ENCODE measurements at places on chromosomes 5 and 9.

DNA sequence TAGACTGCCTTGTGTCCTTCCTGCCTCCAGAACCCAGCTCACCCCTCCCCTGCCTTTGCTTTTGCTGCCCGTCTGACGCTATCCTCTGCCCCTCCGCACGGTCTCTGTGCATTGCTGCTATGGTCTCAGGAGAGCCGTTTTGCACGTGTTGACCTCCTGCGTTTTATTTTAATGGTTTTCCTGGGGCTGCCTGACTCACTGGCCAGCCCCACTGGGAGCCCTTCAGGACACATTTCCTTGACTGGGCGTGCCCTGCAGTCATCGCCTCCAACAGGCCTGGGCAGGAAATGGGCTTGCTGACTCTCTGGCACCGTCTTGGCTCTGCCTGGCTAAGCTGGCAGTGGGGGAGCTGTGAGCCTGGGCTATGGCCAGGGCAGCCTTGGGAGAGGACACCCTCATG lies 17.9 kb upstream of the ASS1 start:
- peak; percentile 94 for DNase-seq

DNA sequence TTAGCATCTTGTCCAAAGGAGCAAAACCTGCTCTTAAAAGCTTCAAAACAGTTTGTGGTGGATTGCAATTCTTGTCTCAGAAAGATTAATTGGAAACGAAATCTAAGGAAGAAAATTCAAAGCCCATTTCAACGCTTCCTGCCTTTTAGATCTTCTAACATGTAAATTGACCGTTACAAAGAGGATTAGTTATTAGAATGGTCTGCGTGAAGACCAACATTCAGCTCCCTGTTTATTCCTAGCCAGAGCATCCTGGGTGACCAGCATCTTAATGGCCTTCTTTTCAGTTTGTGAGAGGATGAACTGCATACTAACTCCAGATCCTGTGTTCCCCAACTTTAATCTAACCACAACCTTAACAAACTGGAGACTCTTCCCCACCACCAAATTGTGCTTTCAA lies 109.9 kb upstream of the SLC1A3 start:
- DNase-seq: no peak

DNA sequence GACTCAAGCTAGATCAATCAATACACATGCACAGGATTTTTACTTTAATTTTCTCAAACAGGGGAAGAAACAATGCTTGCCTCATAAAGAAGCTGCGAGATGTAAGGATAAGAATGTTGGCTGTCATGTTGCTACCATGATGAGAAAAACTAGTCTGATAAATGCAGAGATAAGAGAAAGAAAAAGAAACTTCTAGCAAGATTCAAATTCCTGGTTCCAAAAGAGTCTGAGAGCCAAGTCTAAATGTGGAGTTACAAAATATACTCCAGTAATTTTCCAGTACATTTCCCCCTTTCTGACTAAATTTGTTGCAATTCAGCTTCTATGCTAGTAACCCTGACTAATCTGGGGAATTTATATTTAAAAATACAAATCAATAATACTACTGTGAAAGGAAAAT lies 10.4 kb upstream of the ANXA1 start:
- DNase-seq: no peak

DNA sequence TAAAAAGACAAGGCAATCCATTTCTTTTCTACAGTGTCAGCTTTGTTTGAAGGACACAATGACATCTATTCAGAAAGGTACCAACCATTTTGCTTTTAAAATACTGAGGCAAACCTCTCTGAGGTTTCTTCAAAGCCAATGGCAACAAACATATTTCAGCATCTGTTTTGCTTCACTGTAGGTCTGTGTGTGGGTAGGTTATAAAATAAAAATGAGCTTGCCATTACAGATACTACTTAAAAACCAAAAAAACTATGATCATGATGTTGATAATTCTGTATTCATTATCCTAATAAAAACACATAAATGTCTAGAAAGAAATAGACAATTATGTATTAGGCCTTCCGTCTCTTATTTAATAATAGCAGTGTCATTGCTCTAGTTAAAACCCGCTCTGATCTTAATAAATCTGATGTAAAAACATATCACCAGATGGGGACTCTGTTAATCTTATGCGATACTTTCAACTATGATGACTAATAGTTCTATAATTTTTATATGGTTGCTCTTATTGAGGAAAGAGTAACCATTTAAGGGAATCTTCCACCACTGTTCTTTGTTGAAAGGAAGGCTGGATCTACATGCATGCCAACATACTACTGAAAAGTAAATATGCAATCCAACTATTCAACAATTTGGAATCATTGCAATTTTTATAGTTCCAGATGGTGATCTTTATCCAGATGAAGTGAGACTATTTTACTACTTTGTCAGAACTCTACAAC lies 647.2 kb downstream of the PDE4D start:
- peak; percentile 26 for DNase-seq

DNA sequence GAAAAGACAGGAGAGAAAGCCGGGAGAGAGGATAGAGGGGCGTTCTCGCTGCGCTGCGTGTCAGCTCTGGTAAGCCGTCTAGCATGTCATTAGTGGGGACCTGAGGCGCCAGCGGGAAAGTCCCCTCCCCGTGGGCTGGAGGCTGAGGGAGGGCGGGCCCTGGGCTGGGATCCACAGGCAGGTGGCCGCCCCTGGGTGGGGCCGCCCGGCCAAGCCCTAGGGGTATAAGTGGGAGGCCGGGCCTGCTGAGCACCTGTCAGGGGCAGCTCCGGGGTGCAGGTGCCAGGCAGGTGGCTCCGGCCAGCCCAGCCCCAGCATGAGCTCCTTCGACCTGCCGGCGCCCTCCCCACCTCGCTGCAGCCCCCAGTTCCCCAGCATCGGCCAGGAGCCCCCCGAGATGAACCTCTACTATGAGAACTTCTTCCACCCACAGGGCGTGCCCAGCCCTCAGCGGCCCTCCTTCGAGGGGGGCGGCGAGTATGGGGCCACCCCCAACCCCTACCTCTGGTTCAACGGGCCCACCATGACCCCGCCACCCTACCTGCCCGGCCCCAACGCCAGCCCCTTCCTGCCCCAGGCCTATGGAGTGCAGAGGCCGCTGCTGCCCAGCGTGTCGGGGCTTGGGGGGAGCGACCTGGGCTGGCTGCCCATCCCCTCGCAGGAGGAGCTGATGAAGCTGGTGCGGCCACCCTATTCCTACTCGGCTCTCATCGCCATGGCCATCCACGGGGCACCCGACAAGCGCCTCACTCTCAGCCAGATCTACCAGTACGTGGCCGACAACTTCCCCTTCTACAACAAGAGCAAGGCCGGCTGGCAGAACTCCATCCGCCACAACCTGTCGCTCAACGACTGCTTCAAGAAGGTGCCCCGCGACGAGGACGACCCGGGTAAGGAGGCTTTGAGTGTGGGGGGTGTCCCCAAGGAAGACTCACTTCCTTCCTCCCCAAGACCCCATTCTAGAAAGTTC lies at the start of gene FOXI1:
Gene FOXI1, plus strand, starts transcription at position 256 of the 970 bp plus-strand sequence. Its CDS starts 61 bp downstream, at position 317.
- DNase-seq: no peak

GRCh38 chr9:88874391-88874790 lies 116.9 kb upstream of the S1PR3 start:
- peak; percentile 61 for DNase-seq

DNA sequence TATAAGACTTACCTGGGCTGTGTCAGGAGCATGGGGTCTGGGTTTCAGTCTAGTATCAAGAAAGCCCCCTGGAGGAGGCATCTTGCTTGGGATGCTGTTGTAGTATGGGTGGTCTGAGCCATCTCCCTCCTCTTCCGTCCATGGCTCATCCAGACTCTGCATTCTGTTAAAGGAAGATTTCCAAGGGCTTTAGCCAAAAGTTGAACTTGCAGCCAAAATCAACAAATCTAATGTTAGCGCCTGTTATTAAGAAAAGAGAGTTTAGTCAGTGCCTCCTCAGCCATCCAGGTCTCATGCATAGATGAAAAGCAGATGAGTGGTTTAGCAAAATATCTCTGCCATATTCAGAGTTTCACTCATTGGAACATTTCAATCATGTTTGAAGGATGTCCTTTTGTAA lies 55.6 kb downstream of the S1PR3 start:
- DNase-seq: no peak

- DNase-seq: no peak
Observed at GRCh38 chr5:119010206-119010605, 21.9 kb upstream of the DTWD2 start.

- DNase-seq: no peak
Observed at GRCh38 chr5:40485021-40485998, 194.4 kb upstream of the PTGER4 start.

DNA sequence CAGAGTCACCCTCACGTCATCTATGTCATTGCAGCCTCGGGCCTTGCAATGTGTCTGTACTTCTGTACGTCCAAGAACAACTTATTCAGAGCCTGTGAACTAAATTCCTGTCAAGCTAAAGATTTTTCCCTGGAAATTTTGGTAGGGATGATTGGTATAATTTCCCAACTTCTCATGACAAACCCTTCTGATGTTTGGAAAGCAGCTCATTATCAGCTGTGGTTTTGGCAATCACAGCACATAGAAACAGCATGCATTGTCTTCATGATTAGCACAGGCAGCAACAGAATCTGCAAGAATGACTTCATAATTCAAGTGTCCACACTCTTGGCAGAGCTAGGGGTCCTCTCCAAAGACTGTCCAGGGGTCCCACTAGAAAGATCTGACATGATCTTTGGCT lies 49.5 kb downstream of the APBA1 start:
- DNase-seq: no peak

- DNase-seq: peak; percentile 20
Observed at GRCh38 chr5:61878471-61878870, 427.5 kb upstream of the KIF2A start.

DNA sequence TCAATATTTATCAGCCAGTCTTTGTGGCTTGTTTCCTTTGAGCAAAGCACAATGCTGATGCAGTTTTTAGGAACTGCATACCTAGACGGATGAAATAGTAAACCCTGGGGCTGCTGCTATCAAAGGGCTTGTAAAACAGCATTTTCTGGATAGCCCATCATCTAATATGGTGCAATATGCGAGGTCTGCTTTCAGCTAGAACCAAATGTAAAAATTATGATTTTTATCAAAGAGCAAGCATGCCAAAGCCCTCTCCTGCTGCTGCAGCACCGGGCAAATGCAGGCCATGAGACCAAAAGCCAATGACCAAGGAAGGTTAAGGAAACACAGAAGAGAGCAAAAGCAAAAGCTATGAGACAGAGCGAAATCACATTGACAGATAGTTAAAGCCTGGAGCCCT lies 1000.4 kb downstream of the MAT2B start:
- no peak for DNase-seq

DNA sequence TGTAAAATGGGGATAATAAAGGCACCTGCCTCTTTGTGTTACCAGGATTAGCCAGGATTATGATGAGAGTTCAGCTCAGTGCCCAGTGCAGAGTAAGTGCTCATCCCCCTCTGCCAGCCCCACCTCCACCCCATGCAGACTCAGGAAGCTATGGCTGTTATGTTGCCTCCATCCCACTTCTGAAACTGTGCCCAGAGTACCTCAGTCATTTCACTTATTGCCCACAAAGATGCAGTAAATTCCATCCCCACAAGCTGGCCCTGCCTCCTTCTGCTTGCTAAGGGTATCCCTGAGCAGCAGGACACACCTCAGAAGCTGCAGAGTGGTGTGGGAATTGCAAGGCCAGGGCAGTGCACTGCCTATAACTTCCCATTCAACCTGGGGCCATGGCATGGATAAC lies 415.1 kb downstream of the SPOCK1 start:
- no peak for DNase-seq

Data from RPMI7951 (cell line).